ENCODE measurements at places on chromosomes 11 and 22. TPM values are rescaled to one million over a fixed set of nuclear protein-coding genes. Genes with fewer than 3 reads are reported as not detected.

Gene FADD
- 69.6 TPM for total RNA-seq

Gene BATF2
- total RNA-seq, result 0.80 TPM

Gene DBX1
- not detected for total RNA-seq

Gene C22orf31
- total RNA-seq, result not detected

Gene IL17REL
- 0.04 TPM for total RNA-seq
